Effector memory CD4-positive, alpha-beta T cell (primary cell): ENCODE measurements at places on chromosomes 11 and 22.

GRCh38 chr22:29806196-29806595 is 31.9 kb downstream of the ASCC2 start:
- DNase-seq: no peak

- no peak for DNase-seq
Observed at GRCh38 chr11:61484541-61484940, 24.0 kb upstream of the LRRC10B start.

DNA sequence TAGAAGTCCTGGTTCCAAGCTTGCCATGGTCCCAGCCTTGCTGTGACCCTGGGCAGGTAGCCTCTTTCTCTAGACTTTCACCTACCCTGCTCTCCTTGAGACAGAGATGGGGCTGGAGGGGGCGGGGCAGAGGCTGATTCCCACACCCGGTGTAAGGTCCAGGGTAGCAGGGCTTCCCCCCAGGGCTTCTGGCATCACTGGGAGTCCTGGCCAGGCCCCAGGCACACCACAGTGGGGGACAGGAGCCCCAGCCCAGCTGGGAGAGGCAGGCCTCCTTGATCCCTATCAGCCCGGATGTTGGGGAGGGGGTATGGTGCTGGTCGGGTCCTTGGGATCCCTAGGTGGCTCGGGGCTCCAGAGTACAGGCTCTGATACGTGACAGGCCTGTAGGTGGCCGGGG is 1.7 kb upstream of the NUDT8 start:
- DNase-seq: no peak

GRCh38 chr22:48192920-48193319 is 1430.5 kb downstream of the TBC1D22A start:
- DNase-seq: no peak

DNA sequence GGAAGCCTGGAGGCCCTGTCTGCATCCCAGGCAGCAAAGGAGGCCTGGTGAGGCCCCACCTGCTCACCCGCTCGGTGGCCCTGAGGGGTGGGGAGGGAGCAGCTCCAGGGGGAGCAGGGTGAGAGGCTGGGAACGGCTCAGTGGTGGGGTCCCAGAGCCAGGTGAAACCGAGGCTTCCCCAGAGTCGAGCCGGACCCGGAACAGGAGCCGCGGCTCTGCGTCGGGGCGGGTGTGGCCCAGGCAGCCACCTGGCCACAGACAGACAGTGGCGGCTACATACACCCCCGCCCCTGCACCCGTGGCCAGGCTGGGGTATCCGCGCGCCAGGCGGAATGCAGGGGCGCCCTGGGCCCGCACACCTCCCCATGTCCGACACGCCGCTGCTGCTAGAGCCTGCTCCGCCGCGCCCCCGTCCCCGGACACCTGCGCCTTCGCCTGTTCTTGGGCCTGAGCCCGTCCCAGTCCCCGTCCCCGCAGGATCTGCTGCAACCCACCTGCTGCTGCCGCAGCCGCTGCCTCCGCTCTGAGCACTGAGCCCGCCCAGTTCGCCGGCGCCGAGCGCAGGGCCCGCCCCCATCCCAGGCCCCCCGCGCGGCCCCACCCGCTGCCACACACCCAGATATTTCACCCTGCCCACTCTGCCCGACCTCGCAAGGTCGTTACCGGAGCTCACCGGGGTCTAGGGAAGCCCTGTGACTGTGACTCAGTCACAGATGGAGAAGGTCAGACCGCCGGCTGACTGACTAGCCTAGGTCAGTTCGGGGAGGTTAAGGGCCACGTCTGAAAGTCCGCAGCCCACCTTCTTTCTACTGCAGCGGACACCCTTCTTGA is at the start of gene SLC7A4:
SLC7A4 (minus strand) TSS at position 525 of the 831 bp plus-strand sequence. CDS start 749 bp downstream, outside the sequence.
- no peak for DNase-seq

DNA sequence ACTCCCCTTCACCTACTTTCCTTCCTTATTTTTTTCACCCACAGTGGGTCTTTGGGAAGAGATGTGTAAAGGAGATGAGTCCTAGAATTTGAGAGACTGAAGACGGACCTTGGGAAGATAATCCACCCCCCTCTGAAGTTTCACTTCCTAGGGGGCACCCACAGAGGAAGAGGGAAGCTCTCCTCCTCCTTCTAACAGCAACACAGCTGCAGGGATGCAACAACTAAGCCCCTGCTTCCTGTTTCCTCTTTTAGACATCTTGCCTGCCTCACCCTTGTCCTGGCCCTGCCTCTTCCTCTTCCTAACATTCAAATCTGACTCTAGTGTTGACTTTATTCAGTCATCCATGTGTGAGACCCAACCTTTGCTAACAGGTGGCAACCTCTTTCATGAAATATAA is 424.6 kb downstream of the BUD13 start:
- DNase-seq: no peak

GRCh38 chr11:44608651-44608990 is 43.2 kb downstream of the CD82 start:
- DNase-seq: no peak

DNA sequence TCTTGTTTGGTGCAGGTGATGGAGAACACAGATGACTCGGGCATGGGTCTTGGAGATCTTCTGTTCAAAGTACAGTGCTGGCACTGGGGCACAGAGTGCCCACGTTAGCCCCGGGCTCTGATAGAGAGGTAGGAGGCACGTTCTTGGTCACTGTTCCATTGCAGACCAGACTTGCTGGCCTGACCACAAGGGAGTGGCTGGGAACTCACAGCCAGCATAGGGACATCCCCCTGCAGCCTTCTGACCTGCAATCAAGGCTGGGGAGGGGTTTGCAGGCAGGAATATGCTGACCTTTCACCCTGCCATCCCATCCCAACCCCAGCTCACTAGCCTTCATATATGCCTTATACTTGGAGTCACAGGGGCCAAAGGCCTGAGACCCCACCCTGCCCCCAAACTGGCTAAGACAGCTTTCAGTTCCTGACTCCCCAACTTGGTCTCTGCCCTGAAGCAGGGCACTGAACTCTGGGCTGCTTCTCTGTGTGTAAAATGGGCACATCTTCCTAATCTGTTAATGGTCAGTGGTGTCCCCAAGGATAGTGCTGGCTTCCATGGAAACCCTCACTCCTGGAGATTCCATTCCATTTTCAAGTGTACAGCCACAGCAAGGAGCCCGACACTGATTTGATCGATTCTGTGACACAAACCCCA is 4.6 kb downstream of the MRPL49 start:
- no peak for DNase-seq

GRCh38 chr22:26168330-26168851 is 871 bp upstream of the SEZ6L start:
- DNase-seq: no peak

- DNase-seq: no peak
Observed at GRCh38 chr22:39671936-39672335, 101.4 kb downstream of the CACNA1I start.

DNA sequence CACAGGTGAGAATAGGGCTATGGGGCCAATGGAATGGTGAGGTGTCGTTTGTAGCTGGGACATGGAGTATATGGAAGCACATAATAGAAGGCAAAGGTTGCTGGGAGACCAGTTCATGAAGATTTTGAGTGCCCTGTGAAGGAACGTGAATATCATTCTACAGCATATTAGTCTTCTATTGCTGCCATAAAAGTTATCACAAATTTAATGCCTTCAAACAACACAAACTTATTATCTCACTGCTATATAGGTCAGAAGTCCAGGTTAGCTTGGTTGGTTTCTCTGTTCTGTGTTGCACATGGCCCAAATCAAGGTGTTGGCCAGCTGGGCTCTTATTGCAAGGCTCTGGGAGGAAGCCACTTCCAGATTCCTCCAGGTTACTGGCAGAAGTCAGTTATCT is 110.6 kb downstream of the SYN3 start:
- DNase-seq: no peak

DNA sequence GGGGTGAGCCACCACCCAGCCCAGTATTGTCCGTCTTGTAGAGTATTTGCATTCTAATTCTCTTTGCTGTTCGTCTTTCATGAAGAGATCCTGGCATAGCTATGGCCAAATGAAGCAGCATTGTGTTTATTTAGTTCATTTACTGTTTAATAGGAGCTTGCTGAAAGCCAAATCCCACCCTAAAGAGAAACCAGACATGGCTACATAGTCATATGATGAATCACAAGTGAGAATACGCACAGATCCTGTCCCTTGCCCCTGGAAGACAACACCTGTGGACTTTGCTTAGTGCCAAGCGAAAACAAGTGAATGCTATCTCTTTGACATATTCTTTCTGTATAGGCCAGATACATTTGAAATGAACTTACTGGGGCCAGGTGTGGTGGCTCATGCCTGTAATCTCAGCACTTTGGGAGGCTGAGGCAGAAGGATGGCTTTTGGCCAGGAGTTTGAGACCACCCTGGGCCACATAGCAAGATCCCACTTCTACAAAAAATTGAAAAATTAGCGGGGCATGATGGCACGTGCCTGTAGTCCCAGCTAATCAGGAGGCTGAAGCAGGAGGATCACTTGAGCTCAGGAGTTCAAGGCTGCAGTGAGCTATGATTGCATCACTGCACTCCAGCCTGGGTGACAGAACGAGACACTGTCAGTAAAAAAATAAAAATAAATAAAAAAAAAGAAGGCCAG is 5.1 kb upstream of the ARFGAP3 start:
- DNase-seq: no peak

DNA sequence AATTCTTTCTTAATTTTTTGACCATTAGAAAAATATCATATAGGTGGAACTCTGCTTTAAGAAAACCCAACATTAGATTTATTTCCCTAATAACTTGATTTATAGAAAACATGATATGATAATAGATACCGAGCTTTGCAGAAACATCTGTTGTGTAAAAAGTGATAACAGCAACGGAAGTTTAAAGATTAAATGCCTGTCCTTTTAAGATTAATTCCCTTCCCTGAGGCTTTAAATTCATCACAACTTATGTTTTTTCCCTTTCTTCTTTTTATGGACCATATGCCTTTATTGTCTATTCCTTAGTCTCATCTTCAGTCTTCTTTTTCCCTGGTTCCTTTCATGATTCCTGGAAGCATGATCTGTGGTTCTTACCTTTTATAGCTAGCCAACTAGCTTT is 1.9 kb downstream of the USP47 start:
- DNase-seq: no peak

GRCh38 chr11:83061883-83062282 is 9.8 kb downstream of the RAB30 start:
- DNase-seq: no peak

- no peak for DNase-seq
Observed at GRCh38 chr11:59201353-59201752, 11.4 kb downstream of the MPEG1 start.

GRCh38 chr22:20606041-20606783 is 98.8 kb downstream of the MED15 start:
- peak; percentile 50 for DNase-seq

GRCh38 chr11:924406-925157 is 1.1 kb upstream of the AP2A2 start:
- DNase-seq: no peak

DNA sequence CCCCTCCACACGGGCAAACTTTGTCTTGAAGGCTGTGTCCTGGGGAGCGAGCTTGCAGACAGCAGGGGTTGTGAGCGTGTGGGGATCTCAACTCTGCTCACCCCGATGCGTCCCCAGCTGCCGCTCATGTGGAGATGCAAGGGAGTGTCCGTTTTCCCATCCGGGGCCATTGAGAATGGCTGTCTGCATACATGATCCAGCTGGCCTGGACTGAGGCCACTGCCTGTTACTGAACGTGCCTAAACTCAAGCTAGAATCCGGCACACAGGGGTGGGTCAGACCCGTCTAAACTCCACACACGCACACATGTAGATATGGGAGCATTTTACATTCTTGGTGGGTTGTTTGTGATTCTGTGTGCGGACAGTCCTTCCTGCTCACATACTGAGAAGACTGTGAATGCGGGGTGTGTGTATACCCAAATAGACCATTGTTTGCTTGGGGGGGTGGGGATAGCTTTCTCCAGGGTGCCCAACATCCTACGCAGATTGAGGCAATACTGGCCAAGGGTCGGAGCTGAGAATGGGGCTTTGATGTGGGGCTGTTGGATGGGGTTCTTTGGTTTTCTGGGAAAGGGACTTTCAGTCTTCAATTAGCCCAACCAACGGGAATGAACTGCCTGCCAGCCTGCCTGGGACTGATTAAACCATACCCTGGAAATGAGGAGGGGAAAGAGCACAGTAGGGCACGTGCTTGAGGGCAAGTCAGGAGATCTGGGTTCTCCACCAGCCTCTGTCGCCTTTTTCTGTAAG is 60.4 kb downstream of the ST3GAL4 start:
- no peak for DNase-seq

DNA sequence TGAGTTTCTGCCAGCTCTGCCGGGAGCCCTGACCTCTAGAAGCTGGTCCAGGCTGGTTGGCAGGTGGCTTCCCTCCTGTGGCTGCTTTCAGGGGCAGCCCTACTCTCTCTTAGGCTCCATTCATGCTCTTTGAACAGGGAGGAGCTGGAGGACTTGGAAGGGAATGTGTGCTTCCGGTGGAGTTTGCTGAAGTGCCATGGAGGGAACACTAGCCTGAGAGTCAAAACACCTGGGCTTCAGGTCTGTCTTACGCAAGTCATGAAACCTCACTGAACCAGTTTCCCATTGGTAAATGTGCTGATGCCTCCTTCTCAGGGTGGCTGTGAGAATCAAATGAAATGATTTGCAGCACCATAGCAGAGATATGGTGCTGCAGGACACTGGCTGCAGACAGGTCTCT is 224.5 kb downstream of the KIRREL3 start:
- DNase-seq: no peak

- no peak for DNase-seq
Observed at GRCh38 chr11:45341372-45341771, 55.2 kb upstream of the SYT13 start.

- peak; percentile 62 for DNase-seq
Observed at GRCh38 chr11:128172046-128172878, 415.1 kb downstream of the ETS1 start.

DNA sequence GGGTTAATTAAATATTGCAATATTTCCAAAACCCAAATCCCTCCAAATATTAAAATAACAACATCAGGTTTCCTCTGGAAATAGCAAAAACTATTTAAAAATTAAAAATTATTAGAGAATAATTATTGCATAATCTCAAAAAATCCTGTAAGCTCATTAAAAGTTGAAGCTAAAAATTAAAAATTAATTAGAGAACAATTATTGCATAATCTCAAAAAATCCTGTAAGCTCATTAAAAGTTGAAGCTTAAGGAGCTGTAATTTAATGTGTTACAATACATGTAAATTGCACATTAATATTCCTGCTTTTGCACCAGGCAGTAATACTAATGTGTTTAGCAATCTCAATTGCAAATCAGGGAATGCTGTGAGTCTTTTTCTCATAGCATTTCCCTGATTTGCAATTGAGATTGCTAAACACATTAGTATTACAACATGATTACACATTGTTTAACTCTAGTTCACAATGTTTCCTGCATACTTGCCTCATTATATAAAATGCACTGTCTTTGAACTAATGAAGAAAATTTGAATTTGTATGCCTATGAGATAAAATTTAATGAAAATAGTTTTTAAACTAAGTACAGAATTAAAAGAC is 247.7 kb downstream of the GUCY1A2 start:
- DNase-seq: no peak

- DNase-seq: no peak
Observed at GRCh38 chr11:103673773-103674172, 362.7 kb upstream of the DDI1 start.
